ENCODE measurements at places on chromosomes 7 and 10.
A peak's percentile ranks its signal among the peaks of the same experiment; 100 is the strongest.

GRCh38 chr7:123809471-123809870 lies 35.5 kb upstream of the HYAL4 start:
- DNase-seq, result no peak

DNA sequence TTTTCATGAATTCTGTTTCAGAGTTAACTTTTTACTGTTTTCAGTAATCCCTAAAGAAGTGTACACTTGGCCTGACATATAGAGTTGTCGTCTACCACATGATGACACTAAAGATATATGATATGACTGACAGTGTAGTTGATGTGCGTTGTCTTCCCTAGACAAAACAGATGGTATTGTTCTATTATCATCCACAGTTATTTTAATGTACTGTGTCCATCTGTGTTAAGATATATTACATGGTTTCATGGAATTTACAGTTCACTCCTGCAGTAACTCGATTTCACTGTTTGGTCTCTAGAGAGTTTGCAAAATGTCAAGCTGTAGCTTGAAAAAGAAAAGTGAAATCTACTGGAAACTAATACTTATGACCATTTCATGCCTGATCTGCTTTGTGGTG lies 18.1 kb downstream of the FOXP2 start:
- DNase-seq, result no peak

DNA sequence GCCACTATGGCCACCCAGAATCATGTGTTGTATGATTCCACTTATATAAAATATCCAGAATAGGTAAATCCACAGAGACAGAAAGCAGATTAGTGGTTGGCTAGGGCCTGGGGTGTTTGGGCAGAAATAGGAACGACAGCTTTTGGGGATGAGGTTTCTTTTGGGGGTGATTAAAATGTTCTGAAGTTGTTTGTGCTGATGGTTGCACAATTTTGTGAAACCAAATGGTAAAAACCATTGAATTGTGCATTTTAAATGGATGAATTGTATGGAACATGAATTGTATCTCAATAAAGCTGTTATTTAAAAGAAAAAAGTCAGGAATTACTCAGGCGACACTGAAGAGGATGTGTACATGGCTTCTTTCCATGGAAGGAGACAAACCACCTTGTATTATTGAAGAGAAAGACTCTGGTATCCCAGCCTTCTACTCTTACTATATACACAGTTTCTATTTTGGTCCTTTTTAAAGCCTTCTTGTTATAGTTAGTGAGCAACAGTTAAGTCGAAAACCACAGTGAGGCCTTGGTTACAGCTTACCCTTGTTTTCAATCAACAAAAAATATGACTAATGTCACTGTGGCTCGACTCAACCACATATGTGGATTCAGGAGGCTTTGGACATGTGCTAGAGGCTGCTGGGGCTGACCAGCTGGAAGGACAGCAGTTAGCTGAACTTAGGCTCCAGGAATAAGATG lies 57.1 kb upstream of the KMT2E start:
- no peak for DNase-seq

- no peak for DNase-seq
Observed at GRCh38 chr7:32869716-32870115, 21.8 kb downstream of the KBTBD2 start.

GRCh38 chr7:142460402-142461117 lies 202.7 kb upstream of the PRSS58 start:
- no peak for DNase-seq

DNA sequence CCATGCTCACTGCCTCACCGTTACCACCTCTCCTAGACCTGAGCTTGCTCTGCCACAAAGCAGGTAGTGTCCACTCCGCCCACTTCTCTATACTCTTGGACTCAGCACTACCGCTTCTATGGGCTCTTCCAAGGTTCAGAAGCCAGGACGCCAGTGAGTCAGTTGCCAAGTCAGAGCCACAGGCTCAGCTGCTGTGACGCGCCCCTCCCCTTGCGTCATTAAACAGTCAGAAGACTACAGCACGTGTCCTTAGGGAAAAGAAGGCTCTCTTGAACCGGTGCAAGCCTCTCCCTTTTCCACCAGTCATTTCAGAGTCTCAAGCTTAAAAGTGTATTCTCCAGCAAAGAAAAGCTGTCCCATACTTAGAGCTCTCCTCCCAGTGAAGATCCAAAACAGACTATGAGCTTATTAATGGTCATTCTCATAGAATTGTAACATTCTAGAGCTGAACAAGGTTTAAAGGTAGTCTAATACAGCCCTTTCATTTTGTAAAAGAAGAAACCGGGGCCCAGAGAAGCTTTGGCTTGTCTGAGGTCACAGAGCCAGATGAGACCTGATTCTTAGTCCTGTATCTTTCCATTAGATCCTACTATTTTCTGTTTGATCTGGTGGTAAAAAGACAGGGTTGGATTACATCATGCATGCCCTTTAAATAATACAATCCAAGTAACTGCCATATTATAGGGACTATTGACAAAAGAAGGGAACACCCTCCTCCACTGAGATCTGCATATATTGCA lies 40.9 kb upstream of the MET start:
- DNase-seq, result peak; percentile 34

GRCh38 chr7:73717991-73718405 lies 1.5 kb downstream of the STX1A start:
- peak; percentile 52 for DNase-seq

DNA sequence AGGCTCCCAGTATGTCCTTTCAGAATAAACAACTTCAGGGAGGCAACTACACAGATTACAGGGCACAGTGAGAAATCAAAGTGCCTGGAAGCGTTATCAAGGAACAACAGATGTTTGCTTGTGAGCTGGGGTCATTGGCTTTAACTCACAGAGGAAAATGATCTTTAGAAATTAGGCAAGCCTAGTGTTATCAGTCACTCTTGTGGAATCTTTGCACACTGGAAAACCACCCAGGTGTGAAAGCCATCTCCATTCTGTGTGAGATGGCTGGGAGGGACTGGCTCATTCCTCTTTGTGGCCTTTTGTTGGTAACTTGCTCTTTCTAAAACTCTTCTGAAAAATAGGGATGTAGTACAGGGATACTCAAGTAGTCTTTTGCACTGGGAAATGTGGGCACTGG lies 716.0 kb downstream of the XPNPEP1 start:
- DNase-seq, result no peak

DNA sequence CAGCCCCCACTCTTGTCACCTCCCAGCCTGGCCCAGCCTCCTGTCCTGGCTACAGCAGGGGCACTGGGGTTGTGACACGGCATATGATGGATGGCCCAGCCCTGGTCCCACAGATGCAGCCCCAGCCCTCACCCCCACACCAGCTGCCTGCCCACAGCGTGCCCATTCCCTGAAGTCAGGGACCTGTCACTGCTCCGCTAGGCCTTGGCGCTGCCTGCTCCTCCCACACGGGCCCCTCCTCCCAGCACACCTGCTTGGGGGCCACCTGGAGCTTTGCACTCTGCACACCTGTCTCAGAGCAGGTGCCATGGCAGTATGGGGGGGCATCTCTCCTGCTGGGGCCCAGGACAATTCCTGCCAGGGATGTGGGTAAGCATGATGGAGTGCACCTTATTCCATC lies 3.5 kb downstream of the GCK start:
- DNase-seq, result no peak

DNA sequence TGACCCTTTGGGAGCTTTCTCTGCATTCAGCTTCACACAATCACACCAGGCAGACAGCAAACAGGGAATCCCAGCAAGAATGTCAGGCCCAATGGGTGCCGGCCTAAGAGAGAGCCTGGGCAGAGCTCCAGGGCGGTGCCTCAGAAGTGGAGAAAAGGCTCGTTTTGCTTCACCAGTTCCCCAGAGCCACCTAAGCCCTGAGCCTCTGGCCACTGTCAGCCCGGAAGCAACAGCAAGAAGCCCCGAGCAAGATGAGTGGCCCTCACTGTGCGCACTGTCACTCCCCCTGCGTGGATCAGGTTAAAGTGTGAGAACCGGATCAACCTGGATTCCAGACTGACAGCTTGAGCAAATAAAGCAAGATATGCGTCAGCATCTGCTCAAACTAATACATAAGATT lies 14.7 kb downstream of the CNPY1 start:
- DNase-seq, result no peak

Measured in upper lobe of left lung (tissue), 6 donors.